Lower leg skin (tissue), 4 donors: ENCODE measurements at places on chromosomes 6 and 20.

DNA sequence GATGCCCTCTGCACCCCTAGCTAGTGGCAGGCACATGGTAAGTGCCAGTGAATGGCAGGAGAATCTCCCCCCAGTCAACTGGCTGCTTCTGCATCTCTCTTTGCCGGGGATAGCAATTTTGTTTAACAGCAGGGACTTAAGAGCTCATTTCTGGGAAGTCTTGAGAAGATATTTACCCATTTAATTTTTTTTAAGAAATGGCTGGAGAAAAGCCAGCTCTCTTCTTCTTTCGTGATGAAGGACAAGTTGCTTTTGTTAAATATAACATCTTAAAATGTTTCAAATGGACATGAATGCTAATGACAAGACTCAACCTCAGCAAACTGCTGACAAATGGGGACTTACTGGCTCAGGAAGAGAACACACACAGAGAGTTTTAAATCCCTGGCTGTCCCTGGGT, 55.0 kb upstream of the IYD start:
- no peak for DNase-seq

GRCh38 chr20:45069261-45069660, 31.7 kb downstream of the KCNS1 start:
- no peak for DNase-seq

GRCh38 chr6:9412951-9413559, 977.7 kb upstream of the SLC35B3 start:
- DNase-seq = no peak

DNA sequence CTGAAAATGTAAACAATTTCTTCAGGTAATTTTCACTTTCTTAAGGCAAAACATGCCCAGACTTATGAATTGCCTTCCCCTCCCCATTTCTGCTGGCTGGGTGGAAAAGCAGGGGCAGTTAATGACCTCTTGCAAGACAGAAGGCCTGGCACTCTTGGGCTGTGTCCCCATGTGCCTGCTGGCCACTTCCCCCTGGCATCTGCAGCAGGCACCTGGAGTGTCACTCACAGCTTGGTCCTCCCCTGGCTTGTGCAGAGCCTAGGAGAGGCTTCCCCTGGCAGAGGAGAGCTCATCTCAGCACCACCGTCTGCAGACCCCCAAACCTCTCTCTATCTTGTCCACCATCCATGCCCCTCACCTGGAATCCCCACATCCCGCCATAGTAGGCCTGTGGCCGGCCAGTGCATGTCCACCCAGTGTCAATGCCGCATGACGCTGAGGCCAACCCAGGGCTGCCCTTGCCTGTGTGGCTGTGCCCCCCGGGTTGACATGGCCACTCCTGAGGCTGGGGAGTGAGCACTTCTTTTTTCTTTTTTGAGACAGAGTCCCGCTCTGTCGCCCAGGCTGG, 83.5 kb upstream of the SLC22A23 start:
- DNase-seq = no peak

- no peak for DNase-seq
These were observed 158.7 kb upstream of the PRND start for GRCh38 chr20:4563031-4563430.

GRCh38 chr6:107116328-107116892, 1.1 kb upstream of the BEND3 start:
- DNase-seq = peak; percentile 79

- DNase-seq = no peak
These were observed 39.4 kb upstream of the MYLIP start for GRCh38 chr6:16089232-16090062.

- DNase-seq = no peak
These were observed 40.1 kb downstream of the PHACTR3 start for GRCh38 chr20:59644371-59644939.

DNA sequence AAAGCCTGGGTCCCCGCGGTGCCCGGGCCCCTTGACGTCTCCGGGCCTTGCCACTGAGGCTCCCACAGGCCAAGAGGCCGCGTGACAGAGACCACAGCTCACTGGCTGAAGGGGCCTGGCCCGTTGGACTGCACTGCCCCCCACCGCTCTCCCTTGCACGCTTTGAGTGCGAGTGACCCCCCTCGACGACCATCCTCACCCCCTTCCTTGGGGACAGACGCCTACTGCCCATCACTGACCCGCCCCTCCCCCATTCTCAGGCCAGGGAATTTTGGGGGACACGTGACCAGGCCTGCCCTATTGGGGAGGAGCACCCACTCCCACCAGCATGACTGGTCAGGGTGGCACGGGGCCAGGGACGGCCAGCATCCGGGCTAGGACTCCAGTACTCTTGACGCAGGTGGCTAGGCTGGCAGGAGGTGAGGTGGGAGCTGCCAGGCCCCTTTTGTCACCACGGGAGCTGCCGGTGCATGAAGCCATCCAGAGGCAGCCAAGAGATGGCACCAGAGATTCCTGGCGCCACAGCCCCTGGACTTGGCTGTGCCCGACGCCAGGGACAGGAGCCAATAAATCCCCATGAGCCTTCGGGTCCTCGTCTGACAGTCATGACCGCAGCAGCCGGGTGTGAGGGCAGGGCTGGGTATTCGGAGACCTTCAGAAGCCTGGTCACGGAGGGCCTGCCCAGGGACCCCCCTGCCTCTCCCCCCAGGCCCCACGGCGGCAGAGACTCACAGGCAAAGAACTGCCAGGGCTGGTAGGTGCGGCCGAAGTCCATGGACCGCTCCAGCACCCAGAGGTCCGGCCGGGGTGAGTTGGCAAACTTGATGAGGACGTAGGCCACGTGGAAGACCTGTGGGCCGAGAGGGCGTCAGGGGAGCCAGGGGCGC, 14.5 kb downstream of the LAMA5 start:
- DNase-seq = no peak

GRCh38 chr6:29107758-29108157, at the start of gene OR2J3:
Gene OR2J3 (plus strand): TSS chr6:29108058. CDS start chr6:29111891, 3,833 bp downstream.
- DNase-seq = no peak

DNA sequence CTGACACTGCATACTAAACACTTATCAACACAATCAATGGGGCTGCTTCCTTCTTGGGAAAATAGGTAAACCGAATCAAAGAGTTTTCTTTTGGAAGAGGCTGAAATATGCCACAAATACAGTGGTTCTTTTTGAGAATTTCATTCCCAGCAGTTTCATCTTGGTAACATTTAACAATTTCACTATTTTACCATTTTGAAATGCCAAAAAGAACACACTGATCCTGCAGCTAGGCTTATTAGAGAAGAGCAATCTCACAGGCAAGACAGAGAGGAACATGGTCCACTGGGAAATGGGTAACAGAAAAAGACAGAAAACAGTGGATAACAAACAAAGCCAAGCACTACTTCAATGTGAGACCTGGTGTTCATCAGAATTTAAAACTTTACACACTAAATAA, 2.5 kb downstream of the CNR1 start:
- no peak for DNase-seq

GRCh38 chr6:40427196-40427595, 160.0 kb downstream of the LRFN2 start:
- no peak for DNase-seq

GRCh38 chr6:159217595-159218275, 48.5 kb downstream of the FNDC1 start:
- no peak for DNase-seq

DNA sequence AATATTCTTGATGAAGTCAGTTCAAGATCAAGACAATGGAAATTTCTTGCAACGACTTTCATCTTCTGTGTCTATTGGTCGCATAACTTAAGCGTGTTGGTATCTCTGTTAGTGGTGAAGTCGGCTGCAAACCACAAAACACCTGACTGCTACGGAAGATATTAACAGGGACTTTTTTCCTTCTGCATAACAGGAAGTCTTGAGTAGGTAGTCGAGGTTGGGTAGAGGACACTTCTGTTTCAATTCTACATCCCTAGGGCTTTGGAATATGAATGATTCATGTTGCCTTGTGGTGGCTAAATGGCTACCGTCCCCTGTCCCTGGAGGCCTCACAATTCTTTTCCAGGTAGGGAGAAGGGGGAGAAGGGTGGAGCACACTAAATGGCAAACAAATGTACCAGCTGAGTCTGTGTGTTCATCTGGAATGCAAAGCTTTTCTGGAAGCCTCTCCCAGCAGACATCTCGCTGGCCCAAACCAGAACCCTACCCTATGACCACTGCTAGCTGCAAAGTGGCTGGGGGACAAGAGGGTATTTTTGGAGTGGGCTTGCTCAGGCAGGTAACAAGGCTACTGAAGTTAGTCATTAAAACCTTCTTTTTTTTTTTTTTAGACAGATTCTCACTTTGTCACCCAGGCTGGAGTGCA, 34.6 kb upstream of the NKX2-2 start:
- no peak for DNase-seq

GRCh38 chr6:168028181-168028580, 30.7 kb downstream of the KIF25 start:
- DNase-seq = no peak

DNA sequence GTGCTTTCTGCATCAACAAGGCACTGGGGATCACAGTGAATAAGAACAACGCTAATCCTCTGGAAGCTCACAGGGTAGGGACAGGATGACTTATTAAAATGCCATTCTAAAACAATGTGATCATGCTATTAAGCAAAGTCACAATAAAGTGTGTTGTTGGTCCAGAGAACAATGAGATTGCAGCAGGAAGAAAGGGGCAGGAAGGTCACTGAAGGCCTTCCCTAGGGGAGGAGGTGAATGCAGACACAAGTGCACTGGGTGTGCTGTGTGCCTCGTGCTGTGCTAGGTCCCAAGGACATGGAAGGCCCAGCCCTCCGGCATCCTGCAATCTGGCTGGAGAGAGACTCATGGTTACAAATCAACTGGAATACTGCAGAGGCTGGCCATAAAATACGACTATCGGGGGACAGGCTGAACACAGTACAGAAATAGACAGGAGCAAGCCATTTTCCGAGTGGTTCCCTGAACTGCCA, 55.7 kb downstream of the LYRM4 start:
- DNase-seq = no peak

- no peak for DNase-seq
These were observed 45.0 kb downstream of the RBM38 start for GRCh38 chr20:57436223-57436545.

GRCh38 chr6:12062605-12063004, 50.5 kb downstream of the HIVEP1 start:
- no peak for DNase-seq

DNA sequence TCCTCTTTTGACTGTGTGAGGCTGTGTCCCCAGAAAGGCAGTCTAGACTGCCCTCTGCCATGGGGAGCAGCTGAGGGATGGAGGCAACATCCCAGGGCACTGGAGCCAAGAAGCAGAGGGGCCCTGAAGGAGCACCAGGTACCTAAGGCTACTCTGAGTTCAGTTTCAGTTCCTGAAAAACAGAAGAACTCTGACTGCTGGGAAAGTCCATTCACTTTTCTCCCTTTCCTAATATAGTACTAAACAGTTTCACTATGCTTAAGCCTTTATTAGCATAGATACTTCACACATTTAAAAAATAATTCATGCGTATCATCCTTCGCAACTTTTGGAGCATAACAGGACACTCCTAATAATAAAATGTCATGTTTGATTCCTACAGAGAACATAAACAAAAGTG, 130.0 kb downstream of the FOXC1 start:
- DNase-seq = no peak

DNA sequence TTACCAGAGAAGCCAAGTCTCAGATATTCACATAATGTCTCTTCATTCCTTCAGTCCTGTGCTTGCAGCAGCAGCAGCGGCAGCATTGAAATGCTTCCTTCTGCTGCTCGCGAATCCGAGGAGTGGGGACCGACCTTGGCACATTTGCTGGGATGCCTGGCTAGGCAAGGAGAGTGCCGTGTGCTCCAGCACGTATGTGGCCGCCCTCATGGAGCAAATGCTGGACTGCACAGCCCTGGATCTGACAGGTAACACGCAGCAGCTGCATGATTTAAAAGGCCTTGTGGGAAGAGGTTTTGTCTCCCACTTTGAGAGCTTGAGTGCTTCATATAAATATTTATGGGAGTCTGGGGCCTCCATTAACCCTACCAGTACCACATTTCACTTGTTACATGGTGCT, 9.9 kb downstream of the MAFB start:
- DNase-seq = no peak

DNA sequence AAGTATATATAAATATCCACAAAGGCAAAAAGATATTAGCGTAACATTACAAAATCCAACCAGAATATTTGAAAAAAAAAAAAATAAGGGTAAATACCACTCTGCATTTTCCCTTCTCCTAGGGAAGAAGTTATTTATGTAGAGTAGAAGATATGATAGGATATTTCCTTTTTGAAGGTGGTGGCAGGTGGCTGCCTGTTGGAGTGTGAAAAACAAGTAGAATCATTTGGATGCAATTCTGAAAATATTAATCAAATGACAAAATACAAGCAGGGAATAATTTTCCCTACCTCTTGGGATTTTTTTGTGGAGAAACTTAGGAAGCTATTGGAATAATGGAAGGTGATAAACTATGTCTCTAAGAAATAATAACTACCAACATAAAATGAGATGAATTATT, 62.5 kb upstream of the OGFRL1 start:
- DNase-seq = no peak

DNA sequence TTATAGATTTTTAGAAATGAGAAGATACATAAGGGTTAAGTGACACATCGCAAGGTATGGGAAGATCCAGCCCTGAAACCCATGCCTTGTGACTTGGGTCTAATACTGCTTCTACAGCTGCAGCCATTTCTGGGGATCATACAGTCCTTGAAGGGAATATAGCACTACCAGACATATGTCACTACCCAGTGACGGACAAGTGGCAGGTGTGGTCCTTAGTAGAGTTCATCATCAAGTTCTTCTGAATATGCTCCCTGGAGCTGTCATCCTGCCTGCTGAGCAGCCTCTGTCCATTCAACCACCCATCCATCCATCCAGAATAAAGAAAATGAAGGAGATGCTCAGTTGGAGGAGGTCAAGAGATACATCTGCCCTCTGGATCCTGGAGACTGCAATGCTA, 118.6 kb upstream of the ASF1A start:
- no peak for DNase-seq

DNA sequence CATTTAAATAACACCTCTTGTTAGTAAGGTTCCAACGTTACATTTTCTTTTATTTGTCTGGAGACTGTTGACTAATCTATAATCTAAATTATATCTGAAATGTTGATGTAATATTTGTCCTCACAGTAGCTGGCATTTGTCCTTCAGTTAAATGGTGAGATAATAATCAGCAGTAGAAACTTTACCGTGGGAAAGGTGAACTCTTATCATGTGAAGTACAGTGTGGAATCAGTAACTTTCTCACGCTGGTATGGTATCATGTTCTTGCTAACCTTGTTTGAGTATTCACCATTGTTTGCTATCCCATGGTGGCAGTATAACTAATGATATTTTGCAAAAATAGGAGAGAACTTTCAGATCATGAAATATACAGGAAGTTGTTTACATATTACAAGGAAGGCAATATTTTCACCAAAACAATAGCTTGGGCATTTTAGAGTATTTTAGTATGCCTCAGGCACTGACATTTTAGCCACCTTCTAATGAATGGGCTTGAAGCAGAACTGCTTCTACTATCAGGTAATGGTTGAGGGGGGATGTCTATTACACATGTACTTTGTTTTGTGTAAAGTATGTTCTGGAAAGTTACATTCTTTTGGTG, 4.8 kb downstream of the GMNN start:
- no peak for DNase-seq

GRCh38 chr6:44820321-44820720, 432.8 kb downstream of the CDC5L start:
- DNase-seq = no peak
